ENCODE measurements at places on chromosomes 6 and 20.

- DNase-seq: no peak
Measured at GRCh38 chr6:35034411-35035191, 106.5 kb downstream of the TCP11 start.

DNA sequence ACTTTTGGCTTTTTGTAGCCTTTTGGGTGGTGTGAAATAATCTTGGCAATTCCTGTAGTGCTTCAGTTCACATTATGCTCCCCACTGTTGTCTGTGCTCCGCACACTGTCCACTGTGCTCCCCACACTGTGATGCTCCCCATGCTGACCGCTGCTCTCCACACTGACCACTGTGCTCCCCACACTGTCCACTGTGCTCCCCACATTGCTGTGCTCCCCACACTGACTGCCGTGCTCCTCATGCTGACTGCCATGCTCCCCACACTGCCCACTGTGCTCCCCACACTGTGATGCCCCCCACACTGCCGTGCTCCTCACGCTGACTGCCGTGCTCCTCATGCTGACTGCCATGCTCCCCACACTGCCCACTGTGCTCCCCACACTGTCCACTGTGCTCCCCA is 118.9 kb downstream of the PACRG start:
- no peak for DNase-seq

DNA sequence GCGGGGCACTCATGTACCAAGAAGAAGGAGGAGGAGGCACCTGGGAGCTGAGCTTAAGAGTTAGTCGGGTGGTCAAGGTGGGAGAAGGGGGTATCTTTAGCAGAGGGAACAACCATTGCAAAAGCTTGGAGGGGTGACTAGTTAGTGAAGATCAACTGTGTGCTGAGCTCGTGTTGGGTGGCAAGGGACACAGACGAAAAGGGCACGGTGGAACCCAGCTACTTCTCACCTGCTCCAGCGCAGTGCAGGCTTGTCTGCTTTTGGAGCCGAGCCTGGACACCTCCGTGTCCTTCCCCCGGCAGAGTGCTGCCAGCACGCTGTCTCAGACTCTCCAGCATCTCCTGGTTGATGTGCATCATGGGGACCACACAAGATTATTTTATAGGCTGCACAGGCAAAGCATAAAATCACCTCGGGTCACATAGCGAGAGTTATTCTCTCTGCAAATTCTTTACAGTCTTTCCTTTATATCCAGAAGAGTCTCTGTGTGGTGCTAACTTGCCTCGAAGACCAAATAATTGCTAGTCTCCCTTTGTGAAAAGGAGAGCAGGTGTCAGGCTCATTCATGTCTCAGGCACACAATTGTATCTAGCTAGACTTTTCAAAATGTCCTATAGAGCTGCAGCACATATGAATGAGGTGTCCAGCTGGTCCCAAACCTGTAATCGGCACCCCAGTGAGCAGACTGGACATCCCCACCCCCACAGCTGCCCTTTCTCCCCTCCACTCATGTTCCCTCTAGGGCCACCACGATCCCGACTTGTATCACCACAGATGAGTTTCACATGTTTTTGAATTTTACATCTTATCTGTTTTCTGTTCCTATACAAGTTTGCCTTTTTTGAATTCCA is 123.4 kb downstream of the CEBPB start:
- DNase-seq: no peak

- DNase-seq: no peak
Measured at GRCh38 chr6:143741480-143741879, 63.7 kb downstream of the PHACTR2 start.

GRCh38 chr6:81031416-81031815 is 721.1 kb downstream of the TENT5A start:
- DNase-seq: no peak
